ENCODE measurements at places on chromosomes 3 and 15.
A peak's percentile ranks its signal among the peaks of the same experiment; 100 is the strongest.

DNA sequence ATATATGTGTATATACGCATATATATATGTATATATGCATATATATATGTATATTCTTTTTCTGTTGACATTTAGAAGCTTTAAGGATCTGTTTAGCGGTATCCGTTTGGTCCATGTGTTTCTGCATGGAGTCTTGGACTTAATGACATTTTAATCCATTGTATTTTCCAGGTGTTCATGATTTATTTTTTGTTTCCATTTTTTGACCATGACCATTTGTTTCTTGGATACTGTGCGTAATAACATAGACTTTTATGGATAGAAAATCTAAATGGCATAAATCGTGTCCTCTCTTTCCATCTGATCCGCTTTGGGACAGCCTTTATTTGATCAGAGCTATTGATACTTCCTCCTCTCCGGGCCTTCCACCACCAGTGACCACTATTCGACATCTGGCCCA lies 19.5 kb downstream of the CRYBG3 start:
- no peak for DNase-seq

GRCh38 chr3:46671541-46672348 lies 21.7 kb downstream of the ALS2CL start:
- no peak for DNase-seq

GRCh38 chr15:26109203-26109602 lies 246.1 kb upstream of the ATP10A start:
- DNase-seq = no peak

DNA sequence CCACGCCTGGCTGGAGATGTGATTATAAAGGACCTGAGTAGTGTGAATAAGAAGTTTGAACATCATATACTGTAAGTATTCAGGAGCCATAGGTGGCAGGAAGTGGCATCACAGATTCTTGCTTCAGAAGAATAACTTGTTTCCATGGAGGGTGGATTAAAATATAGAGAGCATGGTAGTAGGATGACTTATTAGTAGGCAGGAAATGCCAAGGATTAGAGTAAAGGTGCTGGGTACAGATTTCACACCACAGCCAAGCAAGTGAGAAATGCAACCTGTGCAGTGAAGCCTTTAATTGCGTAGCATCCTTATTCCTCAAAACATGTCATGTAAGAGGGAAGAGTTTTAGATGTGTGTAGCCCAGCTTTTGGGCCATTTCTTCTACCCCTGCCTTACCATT lies 30.8 kb downstream of the IFT122 start:
- peak; percentile 63 for DNase-seq

DNA sequence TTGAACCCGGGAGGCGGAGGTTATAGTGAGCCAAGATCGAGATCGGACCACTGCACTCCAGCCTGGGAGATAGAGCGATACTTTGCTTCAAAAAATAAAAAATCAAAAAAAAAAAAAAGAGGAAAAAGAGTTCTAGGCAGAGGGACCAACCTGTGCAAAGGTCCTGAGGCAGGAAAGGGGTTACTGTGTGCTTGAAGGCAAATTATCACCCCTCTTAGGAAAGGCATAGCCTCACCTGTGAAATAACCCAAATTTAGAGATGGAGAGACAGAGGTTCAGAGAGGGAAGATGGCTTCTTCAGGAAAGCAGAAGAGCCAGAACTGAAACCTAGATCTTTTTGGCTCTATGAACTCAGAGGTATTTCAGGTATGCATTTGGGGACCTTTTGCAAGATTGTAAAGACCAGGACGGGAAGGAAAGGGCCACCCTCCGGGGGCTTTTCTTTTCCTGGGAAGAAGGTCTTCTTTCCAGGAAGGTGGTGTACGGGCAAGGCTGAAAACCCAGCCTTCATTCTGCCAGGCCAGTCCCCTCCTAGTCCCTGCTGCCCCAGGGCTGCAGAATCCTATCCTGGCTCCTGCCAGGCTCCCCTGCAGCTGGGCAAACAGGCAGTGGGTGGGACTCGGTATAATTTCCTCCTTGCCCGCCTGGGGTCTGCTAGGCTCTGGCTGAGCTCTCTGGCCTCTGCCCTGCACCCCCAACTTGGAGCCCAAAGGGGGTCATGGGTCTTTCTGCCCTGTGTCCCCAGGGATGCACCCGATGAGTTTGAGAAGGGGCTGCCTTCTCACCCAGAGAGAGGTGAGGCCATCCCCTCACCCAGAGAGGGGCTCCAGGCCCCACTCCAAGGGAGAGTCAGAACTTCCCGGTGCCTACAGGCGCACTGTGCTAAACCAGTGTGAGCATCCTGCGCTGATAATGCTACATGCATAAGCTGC lies 14.4 kb upstream of the CSK start:
- DNase-seq = no peak

- no peak for DNase-seq
Observed at GRCh38 chr15:80777137-80777536, 2.0 kb upstream of the CEMIP start.

DNA sequence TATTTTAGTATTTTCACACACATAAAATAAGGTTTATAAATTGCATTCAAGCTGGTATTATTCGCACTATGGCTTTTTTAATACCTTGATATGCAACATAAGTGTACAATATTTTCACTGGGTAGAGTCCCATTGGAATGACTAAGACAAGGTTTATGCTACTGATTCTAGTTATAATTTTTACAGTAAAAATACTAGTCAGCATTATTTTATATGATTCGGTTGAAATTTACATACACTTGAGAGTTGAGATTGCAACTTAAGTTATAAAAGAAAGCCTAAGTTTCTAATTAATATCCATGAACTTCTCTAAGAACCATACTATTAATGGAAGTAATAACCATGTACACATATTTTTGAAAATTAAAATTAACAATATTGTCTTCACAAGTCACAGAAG lies 723.9 kb upstream of the NR2F2 start:
- no peak for DNase-seq

- DNase-seq = peak; percentile 18
Observed at GRCh38 chr15:51536965-51537574, 85.5 kb downstream of the DMXL2 start.

- DNase-seq = peak; percentile 68
Observed at GRCh38 chr3:152737021-152737908, 97.7 kb upstream of the P2RY1 start.

- DNase-seq = no peak
Observed at GRCh38 chr15:23912191-23912590, 225.1 kb upstream of the NDN start.

- peak; percentile 90 for DNase-seq
Observed at GRCh38 chr3:64343689-64344430, 118.6 kb upstream of the PRICKLE2 start.

DNA sequence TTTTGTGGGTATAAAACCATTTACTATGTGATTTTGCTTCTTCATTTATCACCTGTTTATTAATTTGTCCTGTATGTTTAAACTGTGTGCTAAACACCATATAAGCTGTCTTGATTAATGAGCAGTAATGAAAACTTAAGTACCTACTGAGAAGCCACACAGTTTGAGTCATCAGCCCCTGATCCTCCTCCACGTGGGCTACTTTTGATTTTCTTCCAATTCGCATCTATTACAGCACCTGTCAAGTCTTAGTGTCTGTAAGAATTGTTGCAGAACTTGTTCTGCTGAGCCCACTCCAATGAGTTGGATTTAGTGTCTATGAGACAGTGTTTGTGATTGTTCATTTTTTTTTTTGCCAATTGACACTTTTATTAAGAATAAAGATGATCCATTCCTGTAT lies 16.8 kb downstream of the EPHA6 start:
- no peak for DNase-seq

GRCh38 chr3:194054540-194054939 lies 81.4 kb upstream of the HES1 start:
- no peak for DNase-seq

DNA sequence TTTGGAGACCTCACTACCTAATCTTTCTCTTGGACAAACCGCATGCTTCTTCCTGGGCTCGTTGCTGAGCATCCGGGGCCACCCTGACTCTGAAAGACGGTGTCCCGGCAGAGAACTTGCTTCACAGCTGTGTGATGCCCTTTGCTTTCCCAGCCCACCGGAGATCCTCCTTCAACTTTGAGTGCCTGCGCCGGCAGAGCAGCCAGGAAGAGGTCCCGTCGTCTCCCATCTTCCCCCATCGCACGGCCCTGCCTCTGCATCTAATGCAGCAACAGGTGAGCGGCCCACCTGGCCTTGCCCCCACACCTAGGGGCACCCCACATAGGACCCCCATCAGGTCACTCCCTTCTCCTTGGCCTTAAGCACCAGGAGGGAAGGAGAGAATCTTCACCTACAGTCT lies 37.7 kb downstream of the CHDH start:
- no peak for DNase-seq

- no peak for DNase-seq
Observed at GRCh38 chr3:48367201-48367600, 4.8 kb upstream of the FBXW12 start.

DNA sequence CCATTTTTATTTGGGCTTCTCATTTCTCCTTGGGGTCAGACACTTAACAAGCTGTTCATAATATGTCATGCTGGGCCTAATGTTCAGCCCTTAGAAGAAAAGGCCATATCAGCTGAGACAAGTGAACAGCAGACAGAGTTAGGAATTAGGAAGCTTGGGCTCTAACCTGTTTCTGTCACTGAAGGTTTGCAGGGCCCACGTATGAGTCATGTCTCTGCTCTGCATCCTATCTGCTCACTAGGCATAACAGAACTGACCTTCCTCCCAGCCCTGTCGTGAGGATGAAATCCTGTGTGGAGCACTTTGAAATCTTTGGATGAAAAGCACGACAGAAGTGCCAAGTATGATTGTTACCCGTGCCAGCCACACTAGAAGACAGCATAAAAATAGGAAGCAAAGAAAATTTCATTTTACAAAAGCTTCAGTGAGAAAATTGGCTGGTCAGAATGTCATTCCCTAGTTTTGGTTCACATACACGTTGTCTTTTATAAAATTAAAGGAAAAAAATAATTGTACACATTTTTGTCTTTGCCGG lies 26.5 kb upstream of the CD47 start:
- peak; percentile 64 for DNase-seq

- DNase-seq = peak; percentile 63
Observed at GRCh38 chr3:179961703-179962078, 75.0 kb downstream of the PEX5L start.

DNA sequence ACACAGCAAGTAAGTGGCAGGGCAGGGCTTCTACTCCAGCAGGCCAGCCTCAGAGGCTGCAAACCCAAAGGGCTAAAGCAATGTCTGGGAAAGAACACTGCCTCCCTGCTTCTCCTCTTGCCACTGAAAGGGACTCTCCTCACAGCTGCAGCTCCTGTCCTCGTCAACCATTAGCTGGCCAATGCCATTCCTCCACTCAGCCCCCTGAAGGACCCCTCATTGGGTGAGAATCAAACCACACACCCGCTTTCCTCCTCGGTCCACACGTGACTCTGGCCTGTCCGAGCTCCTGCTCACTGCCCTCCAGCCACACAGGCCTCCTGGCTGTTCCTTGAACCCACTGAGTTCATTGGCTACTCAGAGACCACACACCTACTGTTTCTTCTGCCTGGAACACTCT lies 253.7 kb upstream of the TLE3 start:
- no peak for DNase-seq

- DNase-seq = no peak
Observed at GRCh38 chr3:16254916-16255315, 9.8 kb downstream of the DPH3 start.

DNA sequence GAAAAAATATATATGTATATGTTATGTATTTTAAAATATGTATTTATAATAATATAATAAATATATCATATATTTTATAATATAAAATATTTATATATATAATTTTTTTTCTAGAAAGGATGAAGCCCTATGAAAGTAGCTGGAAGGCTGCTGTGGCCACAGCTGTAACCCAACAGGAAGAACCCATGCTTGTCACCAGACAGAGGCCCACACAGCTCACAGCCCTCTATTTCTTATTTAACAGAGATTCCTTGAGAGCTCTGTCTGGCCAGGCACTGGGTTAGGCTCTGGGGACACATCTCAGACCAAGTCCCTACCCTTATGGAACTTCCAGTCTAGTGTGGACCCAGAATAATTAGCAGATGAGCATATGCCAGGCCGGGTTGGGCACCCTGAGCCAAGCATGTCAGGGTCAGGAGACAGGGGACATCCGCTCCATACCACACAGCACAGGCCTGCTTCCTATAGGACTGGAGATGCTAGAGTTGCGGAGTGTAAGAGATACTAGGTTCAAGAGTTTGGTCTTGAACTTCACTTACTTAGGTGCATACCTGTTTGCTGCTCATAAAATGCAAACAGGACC lies 20.5 kb downstream of the MGLL start:
- DNase-seq = no peak
